HFF-Myc (cell line): ENCODE measurements at places on chromosomes 1 and 21.

DNA sequence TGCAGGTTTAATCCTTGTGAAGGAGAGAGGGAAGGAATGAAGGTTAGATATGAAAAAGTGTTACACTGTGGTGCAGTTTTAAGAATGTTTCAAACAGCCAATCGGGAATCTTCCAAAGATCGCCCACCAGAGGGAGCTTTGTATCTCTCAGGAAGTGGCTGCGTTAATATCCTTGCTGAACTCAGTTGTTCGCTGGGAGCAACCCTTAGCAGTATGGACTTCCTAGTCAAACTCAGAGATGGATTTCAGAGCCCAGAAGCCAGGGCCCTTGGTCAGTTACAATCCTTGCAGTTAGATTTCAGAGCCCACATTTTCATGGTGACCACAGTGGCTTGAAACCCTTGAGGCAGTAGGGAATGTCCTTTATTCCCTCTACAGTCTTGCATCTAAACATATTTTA, 136.2 kb downstream of the NTNG1 start:
- peak; percentile 10 for DNase-seq

DNA sequence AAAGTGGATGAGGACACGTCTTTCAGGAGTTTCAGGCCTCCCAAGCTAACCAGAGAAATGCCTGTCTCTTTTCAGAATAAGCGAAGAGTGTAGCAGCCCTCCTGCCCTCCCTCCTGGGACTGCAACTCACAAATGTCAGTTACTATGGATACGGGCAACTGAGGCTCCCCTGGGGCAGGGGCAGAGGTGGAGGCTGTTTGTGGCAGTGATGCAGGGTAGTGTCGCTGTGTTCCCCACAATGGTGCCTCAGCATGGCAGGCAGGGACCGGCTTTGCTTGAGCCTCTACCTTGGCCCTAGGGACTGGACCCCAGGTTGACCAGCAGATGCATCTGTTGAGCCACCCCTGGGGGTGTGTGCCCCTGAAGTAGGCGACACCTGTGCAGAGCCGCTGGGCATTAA, 10.2 kb downstream of the NFASC start:
- DNase-seq: no peak

DNA sequence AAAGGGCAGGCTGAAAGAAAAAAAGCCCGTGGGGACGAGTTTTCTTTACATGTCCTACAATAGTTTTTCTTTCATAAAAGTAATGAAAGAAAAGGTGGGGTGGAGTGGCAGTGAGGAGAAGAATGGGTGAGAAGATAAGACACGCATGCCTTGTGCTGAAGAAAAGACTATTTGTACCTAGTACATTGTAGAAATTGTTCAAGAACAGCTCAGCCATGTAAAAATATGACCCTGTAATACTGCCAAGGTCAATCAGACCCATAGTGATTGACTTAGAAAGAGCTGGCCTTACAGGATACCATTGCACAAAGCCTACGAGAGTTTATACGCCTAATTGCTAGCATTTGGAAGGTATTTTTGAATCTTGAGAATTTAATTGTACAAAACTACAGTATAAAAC, 126.0 kb upstream of the NRIP1 start:
- no peak for DNase-seq

GRCh38 chr1:95829556-95829955, 595.5 kb downstream of the RWDD3 start:
- no peak for DNase-seq

- no peak for DNase-seq
Measured at GRCh38 chr1:9835758-9836631, 12.2 kb upstream of the CLSTN1 start.

DNA sequence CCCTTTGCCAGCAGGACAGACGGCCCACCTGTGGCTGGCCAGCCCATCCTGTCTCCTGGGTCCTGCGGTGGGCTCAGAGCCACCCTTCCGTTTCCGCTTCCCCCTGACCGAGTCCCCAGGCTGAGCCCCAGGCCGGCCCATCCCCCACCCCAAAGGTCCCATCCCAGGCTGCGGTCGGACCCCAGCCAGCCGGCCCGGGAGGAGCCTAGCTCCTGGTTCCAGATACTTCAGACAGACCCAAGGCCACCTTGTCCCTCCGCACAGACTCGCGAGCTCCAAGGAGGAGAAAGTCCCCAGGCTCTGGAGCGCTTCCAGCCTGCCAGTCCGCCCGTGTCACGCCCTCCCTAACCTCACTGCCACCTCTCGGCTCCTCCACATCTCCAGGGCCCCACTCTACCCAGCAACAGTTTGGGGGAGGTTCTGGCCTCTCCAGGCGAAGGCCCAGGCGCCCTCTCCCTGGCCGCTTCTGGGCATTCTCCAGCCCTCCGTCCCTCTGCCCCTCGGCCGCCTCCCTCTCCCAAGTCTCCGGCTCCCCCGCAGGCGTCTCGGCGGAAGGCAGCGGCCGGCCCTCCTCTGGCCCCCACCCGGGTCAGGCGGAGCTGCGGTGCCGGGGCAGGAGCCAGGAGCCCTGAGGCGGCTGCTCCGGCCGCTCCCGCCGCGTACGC, 835 bp downstream of the LRRN2 start:
- no peak for DNase-seq

GRCh38 chr1:22309572-22309971, 142.1 kb upstream of the ZBTB40 start:
- DNase-seq: no peak

- no peak for DNase-seq
Measured at GRCh38 chr1:119114786-119115185, 25.7 kb downstream of the WARS2 start.

GRCh38 chr1:215567491-215568298, 591 bp downstream of the KCTD3 start:
- peak; percentile 21 for DNase-seq

DNA sequence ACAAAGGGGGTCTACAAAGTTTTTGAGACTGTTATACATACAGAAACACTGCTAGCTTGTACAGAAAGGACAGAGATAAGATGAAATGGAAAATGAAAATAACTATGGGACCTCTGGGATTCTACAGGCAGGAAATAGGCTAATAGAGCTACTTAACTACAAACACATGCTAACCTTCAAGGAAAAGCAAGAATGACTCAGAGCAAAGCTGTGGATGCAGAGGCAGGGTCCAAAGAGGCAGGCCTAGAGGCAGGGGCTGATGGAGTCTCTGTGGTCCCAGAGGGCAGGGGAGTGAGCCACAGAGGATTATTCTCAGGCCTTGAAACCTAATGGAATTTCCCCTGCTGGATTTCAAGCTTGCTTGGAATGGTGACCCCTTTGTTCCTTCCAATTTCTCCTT, 18.7 kb upstream of the GOLT1A start:
- peak; percentile 62 for DNase-seq

GRCh38 chr1:210645582-210646257, 317.0 kb downstream of the HHAT start:
- DNase-seq: no peak

DNA sequence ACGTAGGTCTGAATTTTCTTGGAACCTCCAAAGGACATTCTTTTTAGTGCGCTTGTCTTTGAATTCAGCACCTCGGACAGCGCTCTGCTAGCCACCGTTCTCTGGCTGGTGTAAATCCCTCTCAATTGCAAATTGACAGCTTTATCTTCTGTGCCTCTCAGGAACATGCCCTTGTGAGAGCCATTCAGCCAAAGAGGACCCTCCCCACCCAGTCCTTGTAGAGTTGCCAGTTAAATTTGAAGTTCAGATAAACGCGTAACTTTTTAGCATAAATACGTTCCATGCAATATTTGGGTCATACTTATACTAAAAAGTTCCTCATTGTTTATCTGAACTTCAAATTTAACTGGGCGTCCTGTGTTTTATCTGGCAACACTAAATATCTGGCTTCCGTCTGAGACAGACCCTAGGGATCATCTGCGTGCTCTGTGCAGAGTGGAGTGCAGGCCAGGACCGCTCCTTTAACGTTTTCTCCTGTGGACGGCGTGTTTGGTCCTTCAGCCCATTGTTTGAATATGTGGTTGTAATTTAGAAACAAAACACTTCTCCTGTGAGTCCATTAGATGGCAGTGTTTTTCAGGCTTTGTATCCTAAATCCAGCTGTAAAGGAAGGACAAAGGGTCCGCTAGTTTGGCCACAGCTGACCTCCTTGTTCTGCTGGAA, 7.0 kb downstream of the KCNAB2 start:
- DNase-seq: peak; percentile 33

DNA sequence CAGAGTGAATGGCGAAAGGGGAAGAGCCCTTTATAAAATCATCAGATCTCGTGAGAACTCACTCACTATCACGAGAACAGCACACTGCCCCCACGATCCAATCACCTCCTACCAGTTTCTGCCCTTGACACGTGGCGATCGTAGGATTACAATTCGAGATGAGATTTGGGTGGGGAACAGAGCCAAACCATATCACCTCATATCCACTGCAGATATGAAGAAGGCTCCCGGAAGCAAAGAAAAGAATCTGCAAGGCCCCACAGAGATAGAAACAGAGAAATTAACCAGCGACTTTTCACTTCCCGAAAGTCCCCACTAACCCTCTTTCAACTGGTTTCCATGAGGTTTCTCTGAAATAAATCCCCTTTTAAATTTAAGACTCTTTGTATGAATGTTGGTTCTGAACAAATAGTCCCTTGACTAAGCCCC, 86.2 kb upstream of the IRF2BP2 start:
- DNase-seq: no peak

GRCh38 chr1:111598544-111598943, 21.0 kb upstream of the RAP1A start:
- no peak for DNase-seq

- no peak for DNase-seq
Measured at GRCh38 chr1:234477386-234478151, 1.4 kb downstream of the TARBP1 start.

DNA sequence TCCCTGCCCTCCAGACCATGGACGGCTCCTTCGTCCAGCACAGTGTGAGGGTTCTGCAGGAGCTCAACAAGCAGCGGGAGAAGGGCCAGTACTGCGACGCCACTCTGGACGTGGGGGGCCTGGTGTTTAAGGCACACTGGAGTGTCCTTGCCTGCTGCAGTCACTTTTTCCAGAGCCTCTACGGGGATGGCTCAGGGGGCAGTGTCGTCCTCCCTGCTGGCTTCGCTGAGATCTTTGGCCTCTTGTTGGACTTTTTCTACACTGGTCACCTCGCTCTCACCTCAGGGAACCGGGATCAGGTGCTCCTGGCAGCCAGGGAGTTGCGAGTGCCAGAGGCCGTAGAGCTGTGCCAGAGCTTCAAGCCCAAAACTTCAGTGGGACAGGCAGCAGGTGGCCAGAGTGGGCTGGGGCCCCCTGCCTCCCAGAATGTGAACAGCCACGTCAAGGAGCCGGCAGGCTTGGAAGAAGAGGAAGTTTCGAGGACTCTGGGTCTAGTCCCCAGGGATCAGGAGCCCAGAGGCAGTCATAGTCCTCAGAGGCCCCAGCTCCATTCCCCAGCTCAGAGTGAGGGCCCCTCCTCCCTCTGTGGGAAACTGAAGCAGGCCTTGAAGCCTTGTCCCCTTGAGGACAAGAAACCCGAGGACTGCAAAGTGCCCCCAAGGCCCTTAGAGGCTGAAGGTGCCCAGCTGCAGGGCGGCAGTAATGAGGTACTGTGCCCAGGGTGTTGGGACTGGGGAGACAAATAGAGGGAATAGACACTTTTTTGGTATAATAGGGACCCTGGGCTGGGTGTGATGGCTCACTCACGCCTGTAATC, 1.0 kb downstream of the ZBTB48 start:
- no peak for DNase-seq

GRCh38 chr21:14989359-14989758, 75.4 kb downstream of the NRIP1 start:
- no peak for DNase-seq

DNA sequence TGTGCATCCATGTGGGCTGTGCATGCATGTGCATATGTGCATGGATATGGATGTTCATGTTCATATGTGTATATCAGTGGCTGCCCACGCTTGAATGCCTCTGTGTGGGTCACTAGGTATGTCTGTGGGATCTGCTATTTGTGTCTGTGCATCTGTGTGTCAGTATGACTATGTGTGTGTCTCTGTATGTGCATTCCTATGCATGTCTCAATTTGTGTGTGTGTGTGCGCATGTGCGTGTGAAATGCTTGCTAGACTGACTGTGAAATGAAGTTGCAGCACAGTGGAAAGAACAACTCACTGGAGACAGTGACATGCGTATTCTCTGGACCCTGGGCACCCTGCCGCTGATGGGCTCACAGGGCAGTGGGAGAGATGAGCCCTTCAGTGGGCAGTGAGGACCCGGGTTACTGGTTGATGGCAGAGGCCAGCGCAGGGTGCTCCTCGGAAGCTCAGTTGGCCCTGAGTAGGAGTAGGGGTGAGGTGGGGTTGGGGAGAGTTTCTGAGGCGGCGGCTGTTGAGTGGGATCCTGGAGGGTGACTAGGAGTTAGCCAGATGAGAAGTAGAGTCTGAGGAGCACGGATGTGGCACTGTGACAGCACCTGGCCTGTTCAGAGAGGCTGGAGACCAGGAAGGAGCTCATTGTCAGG, 43.2 kb upstream of the POU3F1 start:
- DNase-seq: no peak

DNA sequence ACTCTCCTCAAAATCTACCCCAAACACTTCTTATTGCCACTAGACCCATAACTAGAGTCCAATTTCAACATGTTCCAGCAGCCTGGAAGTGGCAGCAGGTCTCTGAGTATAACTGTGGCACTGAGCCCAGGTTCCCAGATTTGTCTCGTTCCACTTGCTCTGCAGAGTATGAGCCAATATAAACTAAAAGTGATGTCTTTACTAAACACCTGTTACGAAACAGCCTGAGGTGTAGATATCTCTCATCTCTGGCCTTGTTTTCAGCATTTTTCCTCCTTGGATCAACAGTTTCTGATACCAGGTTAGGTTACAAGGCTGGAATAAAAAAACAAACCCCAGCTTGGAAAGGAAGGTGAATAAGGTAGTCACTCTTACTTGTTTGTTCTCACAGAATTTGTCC, 25.2 kb upstream of the PRDX6 start:
- DNase-seq: no peak
